ENCODE measurements at places on chromosomes 13 and 19. TPM values are rescaled to one million over a fixed set of nuclear protein-coding genes. Genes with fewer than 3 reads are reported as not detected.

IGFL3 gene
- not detected for total RNA-seq

LIPE gene
- total RNA-seq: 22.8 TPM

FUT6 gene
- total RNA-seq: 0.22 TPM

ITGBL1 gene
- total RNA-seq: 30.7 TPM

SLITRK1 gene
- 7.4 TPM for total RNA-seq

ZNF284 gene
- total RNA-seq: 7.1 TPM

AKT1S1 gene
- total RNA-seq: 7.8 TPM

ZNF571 gene
- 31.7 TPM for total RNA-seq

DAND5 gene
- total RNA-seq: 5.2 TPM

SIGLEC5 gene
- total RNA-seq: 0.27 TPM

C19orf33 gene
- 9.2 TPM for total RNA-seq

DENND1C gene
- 0.49 TPM for total RNA-seq

RELB gene
- 3.6 TPM for total RNA-seq

RFPL4AL1 gene
- not detected for total RNA-seq

RPL13A gene
- 1,223 TPM for total RNA-seq

CGB8 gene
- total RNA-seq: not detected

CNN1 gene
- 43.3 TPM for total RNA-seq

PVR gene
- total RNA-seq: 32.1 TPM

LMTK3 gene
- 6.1 TPM for total RNA-seq

FCER2 gene
- not detected for total RNA-seq

SBSN gene
- 0.93 TPM for total RNA-seq

PTPRH gene
- 6.1 TPM for total RNA-seq

KLF5 gene
- total RNA-seq: 18.0 TPM

MAP3K10 gene
- total RNA-seq: 12.8 TPM

CGB3 gene
- total RNA-seq: not detected

LSR gene
- 12.9 TPM for total RNA-seq

ZNF226 gene
- 56.9 TPM for total RNA-seq

RXFP2 gene
- not detected for total RNA-seq

ZNF444 gene
- total RNA-seq: 30.0 TPM

ACP7 gene
- total RNA-seq: not detected

ZNF615 gene
- total RNA-seq: 41.6 TPM

S1PR4 gene
- total RNA-seq: 0.38 TPM

RABAC1 gene
- total RNA-seq: 57.5 TPM

ZNF439 gene
- 43.3 TPM for total RNA-seq

MBD3L3 gene
- total RNA-seq: not detected

SERTM1 gene
- 7.9 TPM for total RNA-seq

TNFSF11 gene
- total RNA-seq: 0.44 TPM

All from camera-type eye (tissue), 1 donor.